ENCODE measurements at places on chromosomes 4 and X.

- DNase-seq: no peak
Observed at GRCh38 chr4:5821665-5822358, 71.1 kb downstream of the CRMP1 start.

- no peak for DNase-seq
Observed at GRCh38 chr4:185697488-185697887, 114.5 kb downstream of the SORBS2 start.

- no peak for DNase-seq
Observed at GRCh38 chr4:82213485-82214417, 160.0 kb downstream of the HNRNPD start.

- no peak for DNase-seq
Observed at GRCh38 chr4:54677416-54677815, 19.7 kb downstream of the KIT start.

DNA sequence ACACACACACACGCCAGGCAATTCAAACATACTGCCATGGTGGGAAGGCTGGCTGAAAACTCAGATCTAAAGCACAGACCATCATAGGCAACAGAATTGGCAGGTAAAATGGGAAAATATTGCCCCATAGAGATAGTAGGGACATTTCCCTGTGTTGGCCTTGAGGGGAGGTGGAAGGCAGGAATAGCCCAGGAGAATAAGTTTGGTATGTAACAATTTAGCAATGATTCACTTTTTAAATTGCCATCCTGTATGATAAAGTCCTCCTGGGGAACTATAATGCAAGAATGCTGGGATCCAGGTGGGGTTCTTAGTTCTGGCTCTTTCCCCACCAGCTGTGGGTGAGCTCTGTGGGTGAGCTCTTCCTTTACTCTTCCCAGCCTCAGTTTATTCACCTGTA, 51.0 kb downstream of the ATXN3L start:
- no peak for DNase-seq

- DNase-seq: no peak
Observed at GRCh38 chrX:33840176-33840575, 291.9 kb downstream of the FAM47A start.

DNA sequence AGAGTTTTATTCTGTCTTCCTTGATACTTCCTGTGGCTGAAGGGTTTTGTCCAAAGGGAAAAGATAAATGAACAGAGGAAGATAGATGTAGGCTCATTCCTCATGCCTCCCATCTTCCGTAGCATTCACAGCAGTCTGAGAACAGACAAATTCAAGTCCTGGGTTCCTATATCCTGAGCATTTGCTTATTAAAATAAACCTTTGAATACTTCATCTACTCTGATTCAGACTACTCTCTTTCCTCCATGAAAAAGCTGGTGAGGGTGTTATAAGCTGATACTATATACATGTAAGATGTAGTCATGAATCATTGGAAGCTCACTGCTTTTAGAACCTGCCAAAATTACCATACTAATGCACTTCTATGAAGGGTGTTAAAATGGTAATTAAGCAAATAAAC, 61.2 kb downstream of the GAB1 start:
- no peak for DNase-seq

GRCh38 chr4:21191317-21191716, 491.1 kb downstream of the PACRGL start:
- no peak for DNase-seq
